Left ventricle myocardium superior (tissue), 1 donor: ENCODE measurements at places on chromosomes 1 and 21.

- peak; percentile 25 for DNase-seq
These were observed 838 bp downstream of the TTC34 start for GRCh38 chr1:2800664-2801045.

- DNase-seq, result no peak
These were observed 262.0 kb upstream of the CXADR start for GRCh38 chr21:17250778-17251241.

DNA sequence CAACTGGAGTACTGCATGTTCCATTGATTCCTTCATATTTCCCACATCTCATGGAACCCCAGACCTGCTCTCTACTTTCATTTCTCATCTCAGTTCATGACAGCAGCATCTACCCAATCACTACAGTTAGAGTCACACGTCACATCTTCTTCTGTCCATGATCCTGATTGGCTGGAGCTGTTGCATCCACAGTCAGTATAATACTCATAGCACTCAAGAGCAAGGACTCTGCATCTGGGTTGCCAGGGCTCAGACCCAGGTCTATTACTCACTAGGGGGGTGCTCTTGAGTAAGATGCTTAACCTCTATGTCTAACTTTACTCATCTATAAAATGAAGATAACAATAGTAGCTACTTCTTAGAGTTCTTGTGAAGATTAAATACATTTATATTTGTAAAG, 4.4 kb upstream of the XPR1 start:
- no peak for DNase-seq

GRCh38 chr1:2135441-2135841, 59.1 kb downstream of the FAAP20 start:
- peak; percentile 88 for DNase-seq

GRCh38 chr21:45109831-45110492, 35.6 kb downstream of the ADARB1 start:
- DNase-seq, result no peak

DNA sequence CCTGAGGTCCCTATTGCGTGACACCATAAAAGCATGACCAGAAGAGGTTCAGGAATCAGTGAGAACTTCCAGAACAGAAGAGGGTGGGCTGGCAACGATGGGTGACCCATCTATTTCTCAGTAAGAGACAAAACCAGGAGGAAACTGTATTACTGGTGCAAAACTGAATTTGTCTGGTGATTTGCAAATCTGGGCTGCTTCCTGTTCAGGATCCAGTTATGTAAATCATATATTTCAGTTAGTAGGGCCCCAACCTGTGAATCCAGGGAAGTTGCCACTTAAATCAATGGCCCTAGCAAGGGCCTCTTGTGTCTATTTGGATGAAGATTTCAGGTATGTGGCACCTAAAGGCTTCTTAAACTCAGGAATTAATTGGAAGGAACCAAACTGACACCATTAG, 23.1 kb upstream of the SMAP2 start:
- DNase-seq, result no peak

- DNase-seq, result no peak
These were observed 109.4 kb downstream of the RGL1 start for GRCh38 chr1:183914276-183914675.

- no peak for DNase-seq
These were observed 86.0 kb downstream of the UCHL5 start for GRCh38 chr1:192973202-192973601.

DNA sequence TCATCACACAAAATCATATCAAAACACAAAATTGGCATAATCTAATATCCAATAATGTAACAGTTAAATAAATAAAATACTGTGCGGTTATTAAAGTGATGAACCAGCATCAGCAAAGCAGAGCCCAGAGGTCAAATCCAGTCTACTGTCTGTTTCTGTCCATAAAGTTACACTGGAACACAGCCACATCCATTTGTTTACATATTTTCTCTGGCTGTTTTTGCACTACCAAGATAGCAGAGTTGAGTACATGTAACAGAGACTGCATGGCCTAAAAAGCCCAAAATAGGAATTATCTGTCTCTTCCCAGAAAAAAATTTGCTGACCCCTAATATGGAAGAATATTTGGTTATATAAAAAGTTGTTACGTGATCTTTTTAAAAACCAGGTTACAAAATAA, 242.2 kb upstream of the DMRTA2 start:
- no peak for DNase-seq

GRCh38 chr1:83828456-83828855, 170.5 kb downstream of the TTLL7 start:
- no peak for DNase-seq
